Stimulated activated CD8-positive, alpha-beta memory T cell treated with anti-CD3 and anti-CD28 coated beads, Interleukin-2, amount 100 ng/mL, for 1 hour (primary cell): ENCODE measurements at places on chromosomes 6 and 20.

DNA sequence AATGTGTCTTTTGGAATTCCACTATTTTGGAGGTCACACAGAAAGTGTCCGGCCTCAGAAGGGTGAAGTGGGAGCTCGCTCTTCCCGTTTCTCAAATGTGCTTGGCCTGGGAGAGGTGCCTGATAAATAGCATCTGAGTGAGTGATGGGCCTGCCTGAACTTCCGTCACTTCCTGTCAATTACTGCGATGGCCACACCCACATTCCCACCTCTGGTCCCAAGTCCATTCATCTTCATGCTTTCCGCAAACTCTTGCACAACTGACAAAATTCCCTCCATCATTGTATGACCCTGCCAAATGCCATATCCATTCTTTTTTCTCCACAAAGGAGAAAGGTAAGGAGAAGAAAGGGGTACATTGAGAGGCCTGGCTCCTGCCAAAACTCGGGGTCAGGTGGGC is 169.0 kb downstream of the QKI start:
- DNase-seq: no peak

- DNase-seq: no peak
Measured at GRCh38 chr20:44448753-44449546, 26.7 kb upstream of the TTPAL start.

GRCh38 chr20:62791301-62792181 is 4.7 kb upstream of the MRGBP start:
- peak; percentile 44 for DNase-seq

DNA sequence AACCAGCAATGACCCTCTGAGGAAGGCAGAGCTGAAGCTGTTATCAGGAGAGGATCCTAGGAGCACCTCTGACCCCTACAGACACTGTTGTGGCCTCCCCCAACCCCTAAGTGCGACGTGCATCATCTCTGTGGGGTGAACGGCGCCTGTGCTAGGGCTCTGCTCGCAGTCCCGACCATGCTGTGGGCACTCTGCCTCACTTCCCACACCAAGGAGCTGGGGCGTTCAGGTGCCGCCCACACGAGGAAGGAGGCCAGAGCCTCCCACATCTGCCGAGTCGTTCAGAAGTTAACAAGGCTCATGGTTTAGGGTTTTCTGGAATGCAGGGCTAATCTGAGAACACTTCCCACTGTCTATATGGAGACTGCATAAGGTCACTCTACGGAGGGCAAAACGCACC is 62.1 kb downstream of the GINS1 start:
- no peak for DNase-seq

DNA sequence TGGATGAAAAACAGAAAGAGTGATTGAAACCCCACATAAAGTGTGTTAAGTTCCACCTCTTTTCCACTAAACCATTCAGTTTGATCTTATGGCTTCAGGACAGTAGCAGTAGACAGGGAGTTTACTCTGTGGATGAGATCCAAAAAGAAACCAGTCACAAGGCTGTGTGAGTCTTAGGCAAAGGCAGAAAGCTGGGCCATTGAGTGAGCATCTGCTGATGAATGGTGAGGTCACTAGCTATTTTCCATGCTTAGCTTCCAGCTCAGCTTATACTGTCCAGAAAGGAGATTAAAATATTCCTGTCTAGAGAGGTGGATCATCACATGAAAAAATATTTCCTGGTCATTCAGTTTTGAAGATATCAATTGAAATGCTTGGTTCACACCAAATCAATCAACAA is 1643.9 kb downstream of the HACE1 start:
- DNase-seq: no peak

DNA sequence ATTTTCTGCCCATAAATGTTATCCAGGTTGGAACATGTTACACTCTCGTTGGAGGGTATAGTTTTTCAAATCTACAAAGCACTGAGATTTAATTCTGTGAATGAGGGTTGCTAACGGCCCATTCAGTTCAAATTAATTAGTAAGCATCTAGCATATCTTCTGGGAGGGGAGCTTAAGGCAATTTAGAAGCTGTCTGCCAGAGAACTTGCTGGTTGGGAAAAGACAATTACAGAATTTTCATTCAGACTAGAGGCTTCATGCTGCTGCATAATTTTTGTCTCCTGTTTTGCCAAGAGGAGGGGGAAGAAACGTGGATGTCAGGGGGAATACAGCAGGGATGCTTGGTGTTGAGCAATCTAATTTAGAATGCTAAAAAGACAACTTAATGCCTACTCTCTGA is 268.3 kb upstream of the FAM83B start:
- DNase-seq: no peak

DNA sequence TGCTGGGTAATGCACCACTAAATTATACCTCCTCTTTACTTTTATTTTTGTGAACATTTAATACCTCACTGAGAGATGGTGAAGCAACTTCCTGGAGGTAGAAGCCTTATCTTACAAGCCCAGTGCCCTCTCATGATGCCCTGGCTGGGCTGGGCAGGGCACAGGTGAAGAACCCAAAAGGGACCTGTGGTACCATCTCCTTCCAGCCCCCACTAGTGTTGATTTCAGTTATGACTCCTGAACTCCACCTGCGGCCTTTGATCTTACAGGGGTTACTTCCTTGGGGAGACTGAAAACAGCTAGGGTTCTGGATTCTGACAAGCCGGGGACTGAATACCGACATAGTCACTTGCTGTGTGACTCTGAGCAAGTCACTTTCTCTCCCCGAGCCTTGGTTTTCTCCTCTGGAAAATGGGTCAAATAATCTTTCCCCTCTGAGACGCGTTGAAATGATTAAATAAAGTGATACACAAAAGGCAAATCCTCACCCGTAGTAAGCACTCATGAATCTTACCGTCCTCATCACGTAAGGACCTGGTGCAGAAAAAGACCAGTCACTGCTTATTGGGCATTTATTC is 1.2 kb downstream of the SLC13A3 start:
- no peak for DNase-seq

- no peak for DNase-seq
Measured at GRCh38 chr6:66935612-66936011, 1228.6 kb upstream of the EYS start.
